Smooth muscle cell of trachea (primary cell): ENCODE measurements at places on chromosomes 7 and 10. TPM values are rescaled to one million over a fixed set of nuclear protein-coding genes. Genes with fewer than 3 reads are reported as not detected.

The KAZALD1 gene
- total RNA-seq = 39.0 and 58.2 TPM in 2 replicates

The CYP26A1 gene
- total RNA-seq = not detected in 2 replicates

The PTN gene
- total RNA-seq = 35.4 and 36.9 TPM in 2 replicates

The ACTL6B gene
- total RNA-seq = not detected in 2 replicates

The BAIAP2L1 gene
- total RNA-seq = 1.3 and 4.1 TPM in 2 replicates

The CAPZA2 gene
- 121 and 184 TPM in 2 replicates for total RNA-seq

The SLC39A12 gene
- total RNA-seq = not detected in 2 replicates
